ENCODE measurements at places on chromosomes 1 and 21.

- DNase-seq: peak; percentile 75
Observed at GRCh38 chr1:103416681-103417286, 108.7 kb upstream of the RNPC3 start.

GRCh38 chr1:54750596-54750995, 13.7 kb downstream of the PARS2 start:
- DNase-seq: no peak

DNA sequence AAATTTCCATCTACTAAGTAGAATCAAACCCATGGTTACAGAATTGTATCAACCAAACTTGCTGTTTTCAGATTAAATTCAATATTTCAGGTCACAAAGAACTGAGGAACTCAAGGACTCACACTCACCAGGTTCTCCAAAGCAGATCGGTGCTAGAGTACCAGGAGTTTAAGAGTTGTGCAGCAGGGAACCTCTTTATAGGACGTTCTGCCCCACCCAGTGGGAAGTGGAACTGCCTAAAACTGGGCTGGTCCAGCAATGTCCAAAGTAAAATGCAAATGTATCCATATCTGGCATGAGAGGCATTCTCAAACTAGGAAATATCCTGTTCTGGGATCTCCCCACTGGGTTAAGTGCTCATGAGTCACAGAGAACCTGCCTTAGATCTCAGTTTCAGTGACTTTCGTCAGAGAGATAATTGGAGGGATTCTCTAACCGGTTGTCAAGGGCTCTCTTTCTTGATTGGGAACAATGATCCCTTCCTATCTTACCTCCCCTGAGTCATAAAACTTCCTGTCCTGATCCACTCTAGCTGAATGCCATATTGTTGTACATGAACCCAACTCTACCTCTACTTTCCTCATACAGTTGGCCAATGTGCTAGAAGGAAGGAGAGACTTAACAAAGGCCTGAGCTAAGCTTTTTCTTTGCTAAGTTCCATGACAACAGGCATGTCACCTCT, at the start of gene SPRR2D:
TSS of gene SPRR2D (minus strand) at position 171 of the 682 bp plus-strand sequence. CDS start 774 bp downstream, outside the sequence.
- DNase-seq: no peak

DNA sequence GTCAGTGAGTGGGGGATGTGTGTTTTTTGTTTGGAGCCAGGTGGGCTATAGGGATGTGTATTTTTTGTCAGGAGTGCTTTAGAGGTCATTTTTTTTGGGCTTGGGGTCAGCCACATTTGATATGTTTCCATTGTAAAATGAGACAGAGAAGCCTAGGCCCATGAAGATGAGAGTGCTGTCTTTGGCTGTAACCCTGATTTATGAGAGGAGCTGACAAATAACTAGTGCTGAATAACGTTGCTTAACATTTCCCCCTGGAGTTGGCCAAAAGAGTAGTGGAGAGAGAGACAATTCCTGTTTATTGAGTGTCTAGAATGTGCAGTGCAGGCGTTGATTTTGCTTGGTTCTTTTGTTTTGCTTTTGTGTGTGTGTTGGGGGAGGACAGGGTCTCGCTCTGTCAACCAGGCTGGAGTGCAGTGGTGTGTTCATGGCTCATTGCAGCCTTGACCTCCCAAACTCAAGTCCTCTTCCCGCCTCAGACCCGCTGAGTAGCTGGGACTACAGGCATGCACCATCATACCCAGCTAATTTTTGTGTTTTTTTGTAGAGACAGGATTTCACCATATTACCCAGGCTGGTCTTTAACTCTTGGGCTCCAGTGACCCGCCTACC, 64.7 kb downstream of the S1PR1 start:
- DNase-seq: peak; percentile 25
